ENCODE measurements at places on chromosomes 16 and 17.
A peak's percentile ranks its signal among the peaks of the same experiment; 100 is the strongest.

DNA sequence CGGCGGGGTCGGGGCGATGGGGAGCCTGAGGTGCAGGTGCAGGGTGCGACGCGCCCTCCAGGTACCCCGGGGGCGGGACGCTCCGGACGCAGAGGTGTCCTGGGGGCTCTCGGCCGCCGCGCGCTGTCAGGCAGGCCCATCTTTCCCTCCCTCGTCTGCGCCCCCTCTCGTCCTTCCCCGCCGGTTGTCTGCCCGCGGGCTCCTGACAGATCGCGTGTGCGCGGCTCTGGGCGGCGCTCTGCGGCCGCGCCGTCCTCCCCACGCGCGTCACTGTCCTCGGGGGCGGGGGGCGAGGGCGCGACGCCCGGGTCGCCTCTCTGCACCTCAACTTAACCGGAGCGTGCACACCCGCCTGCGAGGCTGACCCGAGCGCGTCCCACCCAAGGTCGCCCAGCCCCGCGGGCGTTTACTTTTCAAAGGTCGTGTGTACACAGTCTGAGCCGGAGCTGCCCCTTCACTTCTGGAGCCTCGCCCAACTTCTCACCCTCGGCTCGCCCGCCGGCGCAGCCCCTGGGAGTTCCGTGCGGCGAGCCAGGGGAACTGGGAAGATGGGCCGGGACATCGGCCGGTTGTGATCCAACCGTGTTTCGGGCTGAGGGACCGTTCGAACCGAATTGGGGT, 512 bp downstream of the AKAP1 start:
- peak; percentile 55 for DNase-seq

GRCh38 chr16:19348578-19349315, 63.2 kb downstream of the CLEC19A start:
- no peak for DNase-seq

DNA sequence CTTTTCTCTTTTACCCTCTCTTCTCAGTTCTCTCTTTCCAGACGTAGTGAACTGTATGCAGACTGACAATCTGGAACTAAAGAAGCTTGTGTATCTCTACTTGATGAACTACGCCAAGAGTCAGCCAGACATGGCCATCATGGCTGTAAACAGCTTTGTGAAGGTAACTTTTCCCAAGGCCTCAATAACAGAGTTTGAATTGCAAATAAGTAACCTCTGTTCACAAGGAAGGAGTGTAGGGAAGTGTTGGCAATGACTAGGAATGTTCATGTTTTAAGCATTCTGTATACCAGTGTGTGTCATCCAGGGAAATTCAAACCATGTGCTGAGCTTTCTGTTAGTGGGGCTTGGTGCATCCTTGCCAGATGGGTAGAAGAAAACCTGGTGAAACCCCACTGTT, 18.6 kb downstream of the AP2B1 start:
- DNase-seq = no peak

GRCh38 chr16:84481051-84481735, 23.3 kb downstream of the MEAK7 start:
- DNase-seq = no peak

DNA sequence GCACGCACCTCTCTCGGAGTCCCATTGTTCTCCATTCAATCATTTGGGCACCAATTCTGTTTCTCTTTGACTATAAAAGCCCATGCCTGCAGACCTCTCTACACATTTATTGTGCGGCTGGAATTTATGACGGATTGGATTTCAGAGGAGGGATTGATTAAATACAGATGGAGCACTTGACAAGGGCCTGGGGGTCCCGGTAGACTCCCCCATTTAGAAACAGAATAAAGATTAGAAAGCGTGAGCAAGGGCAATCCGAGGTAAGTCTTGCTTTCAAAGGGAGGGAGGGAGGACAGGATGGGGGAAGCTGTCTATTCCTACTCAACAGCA, 15.1 kb upstream of the PITPNM3 start:
- no peak for DNase-seq

DNA sequence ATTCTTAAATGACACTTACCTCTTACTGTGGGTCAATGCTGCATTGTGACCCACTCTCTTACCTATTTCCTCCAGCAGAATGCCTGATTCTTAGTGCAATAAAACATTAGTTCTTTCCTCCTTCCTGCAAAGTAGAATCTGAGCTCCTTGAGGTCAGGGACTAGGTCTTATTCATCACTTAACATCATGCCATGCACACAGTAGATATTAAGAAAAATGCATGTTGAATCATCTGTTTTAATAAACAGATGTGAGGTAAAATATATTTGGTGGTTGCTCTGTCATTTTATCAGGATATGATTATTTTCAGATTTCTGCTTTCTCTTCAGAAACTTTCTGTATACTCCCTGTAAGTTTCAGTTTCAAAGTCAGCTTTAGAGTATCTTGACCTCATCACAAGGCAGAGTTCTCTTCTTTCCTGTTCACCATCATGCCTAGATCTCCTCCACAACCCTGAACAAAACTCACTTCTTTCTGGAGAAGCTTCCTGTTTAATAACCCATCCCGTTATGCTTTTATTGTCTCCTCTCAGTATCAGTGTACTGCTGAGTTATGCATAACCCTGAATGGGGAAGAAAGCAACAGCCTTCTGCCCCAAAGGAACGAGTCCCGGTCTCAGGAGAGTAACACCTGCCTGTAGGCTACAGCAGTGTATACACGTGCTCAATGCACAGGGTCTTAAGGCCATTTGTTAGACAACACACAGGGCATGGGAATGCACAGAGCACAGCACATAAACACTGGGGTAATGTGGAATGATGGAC, 30.3 kb upstream of the SUPT4H1 start:
- no peak for DNase-seq

DNA sequence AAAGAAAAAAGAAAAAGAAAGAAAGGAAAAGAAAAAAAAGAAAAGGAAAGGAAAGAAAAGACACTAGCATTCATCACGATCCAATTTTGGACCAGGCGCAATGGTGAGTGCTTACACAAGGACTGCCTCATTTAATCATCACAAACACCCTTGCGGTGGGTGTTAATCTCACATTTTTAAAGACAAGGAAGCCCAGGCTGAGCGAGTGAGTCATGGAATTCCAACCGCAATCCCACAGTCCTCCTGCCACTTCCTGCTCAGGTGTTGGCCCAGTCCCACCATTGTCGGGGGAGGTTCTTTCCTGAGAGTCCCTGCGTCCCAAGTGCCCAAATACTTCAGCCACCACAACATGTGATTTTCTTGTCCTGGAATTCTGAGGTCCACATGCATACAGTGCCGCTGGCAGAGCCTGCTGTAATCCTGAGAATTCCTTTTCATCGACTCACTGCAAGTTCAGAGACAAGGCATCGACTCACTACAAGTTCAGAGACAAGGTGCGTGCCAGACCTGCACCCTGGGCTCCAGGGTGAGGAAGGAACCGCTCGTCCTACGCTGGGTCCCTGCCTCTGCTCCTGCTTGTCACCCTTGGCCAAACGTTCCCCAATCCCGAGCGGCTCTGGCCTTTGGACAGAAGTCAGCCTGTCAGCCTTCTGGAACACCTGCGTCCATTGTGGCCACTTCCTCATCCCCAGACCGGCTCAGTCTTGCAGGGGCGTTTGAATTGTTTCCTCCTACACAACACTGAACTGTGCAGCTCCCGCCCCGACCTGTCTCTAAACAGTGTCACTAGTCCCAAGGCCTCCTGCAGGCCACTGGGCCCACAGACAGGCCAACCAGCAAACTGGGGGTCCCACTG, 5.8 kb downstream of the ZG16B start:
- no peak for DNase-seq
